ENCODE measurements at places on chromosomes 12 and 14.

DNA sequence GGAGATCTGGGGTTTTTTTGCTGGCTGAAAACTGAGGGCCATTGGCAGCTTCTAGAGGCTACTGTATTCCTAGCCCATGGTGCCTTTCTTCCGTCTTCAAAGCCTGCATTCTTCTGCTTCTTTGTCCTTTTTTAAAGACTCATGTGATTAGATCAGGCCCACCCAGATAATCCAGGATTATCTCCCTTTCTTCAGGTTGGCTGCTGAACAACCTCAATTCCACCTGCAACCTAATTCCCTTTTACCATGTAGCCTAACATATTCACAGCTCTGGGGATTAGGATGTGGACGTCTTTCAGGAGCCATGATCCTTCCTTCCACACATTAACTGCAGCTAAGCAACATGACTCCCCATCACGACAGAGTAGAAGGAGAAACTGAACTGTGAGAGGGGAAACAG lies 985.5 kb downstream of the DIO2 start:
- no peak overlapping the region for H3K4me3 ChIP-seq
- no peaks in the 10 kb centered on the region for H3K4me1 ChIP-seq
- no peaks in the 10 kb centered on the region for H3K36me3 ChIP-seq
- no peak for DNase-seq
- H3K27me3 ChIP-seq, result peaks cover 11% of the 10 kb centered on the region

DNA sequence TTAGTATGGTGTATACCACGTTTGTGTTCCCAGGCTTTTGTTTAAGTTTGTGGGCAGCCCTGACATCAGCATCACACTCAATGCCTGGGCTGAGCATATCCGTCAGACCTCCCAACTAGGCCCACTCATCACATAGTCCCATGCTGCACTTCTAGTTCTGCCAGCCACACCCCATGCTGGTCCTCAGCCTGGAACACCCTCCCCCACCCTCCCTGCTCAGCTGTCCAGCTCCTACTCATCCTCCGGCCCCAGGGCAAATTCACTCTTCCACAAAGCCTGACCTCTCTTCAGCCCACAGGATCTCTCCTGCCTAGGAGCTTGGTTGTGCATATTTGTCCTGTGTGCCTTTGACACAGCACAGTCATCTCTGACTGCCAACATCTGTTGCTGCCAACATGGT lies 3.9 kb upstream of the ENDOU start:
- no peaks in the 10 kb centered on the region for H3K36me3 ChIP-seq
- peaks cover 23% of the 10 kb centered on the region for H3K4me1 ChIP-seq
- peak; percentile 87 for DNase-seq
- no peaks in the 10 kb centered on the region for H3K27me3 ChIP-seq

DNA sequence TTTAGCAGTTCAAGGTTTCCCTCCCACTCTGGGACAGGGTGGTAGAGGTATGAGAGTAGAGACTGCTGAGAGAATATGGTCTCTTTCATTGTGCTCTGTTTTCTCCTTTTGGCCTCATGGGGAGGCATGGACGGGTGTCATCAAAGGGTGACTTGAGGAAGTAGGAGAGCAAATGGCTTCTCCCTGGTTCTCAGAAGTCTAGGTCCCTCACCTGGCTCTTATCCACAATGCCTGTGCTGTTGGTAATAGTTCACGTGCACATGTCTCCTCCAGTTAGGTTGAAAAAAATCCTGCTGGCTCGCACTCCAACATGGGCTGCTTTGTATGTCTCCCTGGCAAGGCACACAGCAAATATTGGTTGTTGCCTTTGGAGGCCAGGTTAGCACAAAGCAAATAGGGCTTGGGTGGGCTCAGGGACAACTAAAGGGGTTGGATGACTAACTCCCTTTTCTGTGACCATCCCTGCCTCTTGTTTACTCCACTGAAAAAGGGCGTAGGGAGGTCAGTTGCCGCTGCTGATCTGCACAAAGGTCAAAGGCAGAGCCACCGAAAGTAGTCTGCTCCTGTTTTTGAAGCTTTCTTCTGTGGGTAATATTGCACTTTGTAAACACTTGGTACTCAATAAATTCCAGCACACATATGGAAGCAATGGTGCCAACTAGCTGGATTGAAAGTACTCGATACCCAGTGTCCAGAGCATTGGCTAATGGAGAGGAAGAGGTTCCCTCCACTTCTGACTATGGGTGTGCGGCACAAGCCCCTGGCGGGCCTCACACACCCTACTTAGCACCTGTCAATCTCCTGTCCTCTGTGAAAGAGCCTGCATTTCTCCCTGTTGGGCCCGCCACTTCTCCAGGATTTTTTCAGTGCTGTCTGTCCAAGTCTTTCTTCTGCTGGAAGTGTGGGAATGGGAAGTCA lies 121.8 kb downstream of the SLC38A6 start:
- no peak overlapping the region for H3K4me3 ChIP-seq
- H3K4me1 ChIP-seq, result peaks cover 39% of the 10 kb centered on the region
- no peak for DNase-seq
- no peaks in the 10 kb centered on the region for H3K36me3 ChIP-seq

- H3K4me1 ChIP-seq, result no peaks in the 10 kb centered on the region
- no peak for DNase-seq
- no peaks in the 10 kb centered on the region for H3K36me3 ChIP-seq
- H3K27ac ChIP-seq, result no peak overlapping the region
- peaks cover 5% of the 10 kb centered on the region for H3K27me3 ChIP-seq
- no peak overlapping the region for H3K4me3 ChIP-seq
Observed at GRCh38 chr12:3791256-3791874, 38.5 kb upstream of the CRACR2A start.

GRCh38 chr12:106498056-106498455 lies 84.7 kb upstream of the RFX4 start:
- no peak overlapping the region for H3K4me3 ChIP-seq
- H3K27me3 ChIP-seq, result no peaks in the 10 kb centered on the region
- H3K4me1 ChIP-seq, result no peaks in the 10 kb centered on the region
- DNase-seq, result peak; percentile 16

GRCh38 chr14:96275177-96276112 lies 19.4 kb downstream of the BDKRB1 start:
- H3K27ac ChIP-seq, result peak overlapping the region; percentile 94
- peak; percentile 90 for DNase-seq
- H3K27me3 ChIP-seq, result no peaks in the 10 kb centered on the region
- H3K4me1 ChIP-seq, result peaks cover 23% of the 10 kb centered on the region
- H3K4me3 ChIP-seq, result no peak overlapping the region

DNA sequence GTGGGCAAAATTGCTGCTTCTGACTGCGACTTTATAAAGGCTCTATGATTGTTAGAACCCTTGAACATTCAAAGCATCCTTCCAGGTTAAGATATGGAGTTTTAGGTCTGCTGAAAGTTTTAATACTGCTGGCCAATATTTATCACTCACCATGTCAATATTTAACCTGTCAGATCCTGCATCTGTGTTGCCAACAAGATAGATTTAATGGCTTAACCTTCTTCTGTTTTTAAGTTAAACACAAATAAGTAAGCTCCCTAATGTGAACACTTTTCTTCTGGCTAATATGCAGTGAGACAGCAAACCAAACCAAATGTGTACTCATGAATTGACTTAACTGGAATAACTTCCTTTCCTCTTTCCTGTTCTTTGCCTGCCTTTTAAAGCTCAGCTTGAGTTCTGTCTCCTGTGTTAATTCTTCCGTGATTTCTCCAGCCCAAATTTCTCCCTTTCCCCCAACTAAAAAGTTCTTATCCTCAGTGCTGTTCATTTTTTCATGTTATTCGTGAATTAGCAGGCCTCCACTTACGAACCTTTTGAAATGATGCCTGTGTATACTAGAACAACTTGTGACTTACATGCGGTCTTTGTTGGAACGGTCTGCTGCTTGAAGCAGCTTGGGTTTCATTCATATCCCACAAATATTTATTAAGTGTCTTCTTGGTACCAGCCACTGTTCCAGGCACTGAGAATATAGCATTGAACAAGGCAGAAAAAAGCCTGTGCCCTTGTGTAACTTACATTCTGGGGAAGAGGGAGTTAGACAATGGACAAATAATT lies 9.1 kb downstream of the FBXW8 start:
- H3K27ac ChIP-seq, result no peak overlapping the region
- no peak overlapping the region for H3K4me3 ChIP-seq
- H3K27me3 ChIP-seq, result no peaks in the 10 kb centered on the region
- peaks cover 10% of the 10 kb centered on the region for H3K4me1 ChIP-seq
- no peak for DNase-seq

DNA sequence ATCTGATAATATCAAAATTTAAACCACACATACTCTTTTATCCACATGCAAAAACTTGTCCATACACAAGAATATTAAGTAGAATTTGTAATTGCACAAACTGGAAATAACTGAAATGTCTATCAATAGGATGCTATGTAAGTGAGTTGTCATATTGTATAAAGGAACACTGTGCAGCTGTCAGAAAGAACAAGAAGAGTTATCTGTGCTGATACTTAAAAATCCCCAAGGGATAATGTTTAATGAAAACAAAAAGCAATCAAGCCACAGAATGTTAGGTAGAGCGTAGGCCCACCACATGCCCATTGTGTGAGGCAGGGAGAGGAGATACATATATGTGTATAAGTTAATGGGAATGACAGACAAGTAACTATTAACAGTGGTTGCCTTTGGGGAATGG lies 25.9 kb upstream of the HIGD1C start:
- no peaks in the 10 kb centered on the region for H3K27me3 ChIP-seq
- H3K4me3 ChIP-seq, result no peak overlapping the region
- peaks cover 13% of the 10 kb centered on the region for H3K4me1 ChIP-seq
- H3K27ac ChIP-seq, result no peak overlapping the region

- H3K4me3 ChIP-seq, result no peak overlapping the region
- H3K4me1 ChIP-seq, result no peaks in the 10 kb centered on the region
- DNase-seq, result no peak
- no peaks in the 10 kb centered on the region for H3K27me3 ChIP-seq
- no peaks in the 10 kb centered on the region for H3K36me3 ChIP-seq
Observed at GRCh38 chr14:84688297-84689025, 841.5 kb upstream of the FLRT2 start.

DNA sequence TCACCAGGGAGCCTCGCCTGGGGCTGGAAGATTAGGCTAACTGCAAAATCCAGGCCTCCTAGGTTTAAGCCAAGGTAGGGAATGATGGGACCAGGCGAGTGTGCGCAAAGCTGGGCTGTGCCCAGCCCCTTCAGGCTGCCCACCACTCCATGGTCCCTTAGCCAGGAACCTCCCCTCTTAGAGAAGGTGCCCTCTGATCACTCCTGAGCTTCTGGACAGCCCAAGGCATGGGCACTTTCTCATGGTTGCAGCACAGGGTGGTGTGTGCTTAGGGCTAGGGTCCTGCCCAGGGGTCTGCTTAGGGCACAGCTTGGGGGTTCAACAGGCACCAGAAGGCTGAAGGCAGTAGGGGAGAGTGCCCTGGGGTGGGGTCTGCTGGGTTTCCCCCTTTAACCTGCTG lies 69.0 kb downstream of the PRIMA1 start:
- no peaks in the 10 kb centered on the region for H3K27me3 ChIP-seq
- H3K36me3 ChIP-seq, result no peaks in the 10 kb centered on the region
- no peak overlapping the region for H3K4me3 ChIP-seq

DNA sequence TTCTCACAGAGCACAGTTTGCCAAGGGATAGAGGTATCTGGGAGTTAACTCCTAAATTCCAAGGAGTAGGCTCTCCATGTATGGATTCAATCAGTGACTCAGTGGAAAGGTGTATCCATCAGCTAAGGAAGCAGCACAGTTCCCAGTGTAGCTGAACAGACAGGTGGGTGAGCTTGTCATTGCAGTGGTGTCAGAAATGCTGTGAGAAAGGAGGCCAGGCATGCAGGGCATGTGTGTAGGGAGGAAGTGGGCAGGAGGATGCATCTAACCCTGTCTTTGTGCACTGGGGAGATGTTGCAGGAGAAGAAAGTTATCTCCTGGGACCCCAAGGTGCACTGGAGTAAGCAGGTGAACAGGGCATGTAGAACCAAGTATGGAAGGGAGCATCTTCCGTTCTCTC lies 539.0 kb downstream of the VRK1 start:
- DNase-seq, result no peak
- no peaks in the 10 kb centered on the region for H3K36me3 ChIP-seq
- no peaks in the 10 kb centered on the region for H3K4me1 ChIP-seq
- H3K4me3 ChIP-seq, result no peak overlapping the region

GRCh38 chr14:61566537-61567225 lies 128.6 kb upstream of the HIF1A start:
- H3K4me3 ChIP-seq, result no peak overlapping the region
- no peaks in the 10 kb centered on the region for H3K36me3 ChIP-seq
- H3K27me3 ChIP-seq, result no peaks in the 10 kb centered on the region
- DNase-seq, result peak; percentile 76
- peaks cover 63% of the 10 kb centered on the region for H3K4me1 ChIP-seq

GRCh38 chr14:102778338-102779083 lies 1.3 kb downstream of the TRAF3 start:
- H3K4me1 ChIP-seq, result peaks cover 16% of the 10 kb centered on the region
- H3K27me3 ChIP-seq, result no peaks in the 10 kb centered on the region
- peak; percentile 47 for DNase-seq

DNA sequence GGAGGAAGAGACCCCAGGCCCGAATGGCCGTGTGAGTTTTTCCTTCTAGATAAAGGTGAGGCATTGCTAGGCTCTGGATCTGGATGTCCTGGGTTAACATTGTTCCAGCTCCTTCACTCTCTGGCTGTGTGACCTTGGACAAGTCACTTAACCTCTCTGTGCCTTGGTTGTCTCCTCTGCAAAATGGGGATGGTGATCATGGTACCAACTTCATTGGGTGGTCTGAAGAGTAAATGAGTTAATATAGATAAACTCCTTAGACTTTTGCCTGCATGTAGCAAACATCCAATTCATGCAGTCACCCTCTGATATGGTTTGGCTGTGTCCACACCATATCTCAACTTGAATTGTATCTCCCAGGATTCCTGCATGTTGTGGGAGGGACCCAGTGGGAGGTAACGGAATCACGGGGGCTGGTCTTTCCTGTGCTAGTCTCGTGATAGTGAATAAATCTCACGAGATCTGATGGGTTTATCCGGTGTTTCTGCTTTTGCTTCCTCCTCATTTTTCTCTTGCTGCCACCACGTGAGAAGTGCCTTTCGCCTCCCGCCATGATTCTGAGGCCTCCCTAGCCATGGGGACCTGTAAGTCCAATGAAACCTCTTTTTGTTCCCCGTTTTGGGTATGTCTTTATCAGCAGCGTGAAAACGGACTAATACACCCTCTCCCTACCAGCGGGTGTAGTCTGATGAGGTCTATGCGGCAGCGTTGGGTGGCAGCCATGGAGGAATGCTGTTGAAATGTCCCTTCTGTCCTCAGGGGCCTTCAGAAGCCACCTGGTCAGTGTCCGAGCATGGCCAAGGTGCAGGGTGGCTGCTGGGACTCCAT lies 256.1 kb downstream of the GLT1D1 start:
- H3K4me3 ChIP-seq, result no peak overlapping the region
- no peak for DNase-seq

DNA sequence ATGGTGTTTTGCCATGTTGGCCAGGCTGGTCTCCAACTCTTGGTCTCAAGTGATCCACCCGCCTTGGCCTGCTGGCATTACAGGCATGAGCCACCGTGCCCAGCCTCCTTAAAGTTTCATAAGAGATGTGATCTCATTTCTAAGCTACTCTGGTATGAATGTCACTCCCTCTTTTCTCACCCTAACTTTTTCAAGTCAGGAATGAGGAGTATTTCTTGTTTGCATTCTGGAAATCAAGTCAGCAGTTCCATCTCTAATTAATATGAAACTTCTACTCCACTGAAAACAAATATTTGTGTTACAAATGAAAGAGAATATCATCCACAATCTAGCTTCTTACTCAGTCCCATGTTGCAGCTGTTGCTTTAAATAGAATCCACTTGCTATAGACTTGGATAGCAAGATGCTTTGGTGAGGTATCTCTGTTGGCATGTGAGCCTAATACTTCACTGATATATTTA lies 61.3 kb downstream of the ARF6 start:
- H3K4me3 ChIP-seq, result no peak overlapping the region
- H3K36me3 ChIP-seq, result no peaks in the 10 kb centered on the region
- DNase-seq, result peak; percentile 71
- peak overlapping the region; percentile 36 for H3K27ac ChIP-seq
- peaks cover 11% of the 10 kb centered on the region for H3K4me1 ChIP-seq

All from IMR-90 (cell line).